ENCODE measurements at places on chromosomes 11 and 22. TPM values are rescaled to one million over a fixed set of nuclear protein-coding genes. Genes with fewer than 3 reads are reported as not detected.

GRCh38 chr22:44031158-44031952 is 7.3 kb downstream of the PARVB start:
- H3K27ac ChIP-seq = no peak overlapping the region
- H3K36me3 ChIP-seq = no peaks in the 10 kb centered on the region
- DNase-seq = no peak
- H3K27me3 ChIP-seq = no peaks in the 10 kb centered on the region
- no peaks in the 10 kb centered on the region for H3K4me1 ChIP-seq

DNA sequence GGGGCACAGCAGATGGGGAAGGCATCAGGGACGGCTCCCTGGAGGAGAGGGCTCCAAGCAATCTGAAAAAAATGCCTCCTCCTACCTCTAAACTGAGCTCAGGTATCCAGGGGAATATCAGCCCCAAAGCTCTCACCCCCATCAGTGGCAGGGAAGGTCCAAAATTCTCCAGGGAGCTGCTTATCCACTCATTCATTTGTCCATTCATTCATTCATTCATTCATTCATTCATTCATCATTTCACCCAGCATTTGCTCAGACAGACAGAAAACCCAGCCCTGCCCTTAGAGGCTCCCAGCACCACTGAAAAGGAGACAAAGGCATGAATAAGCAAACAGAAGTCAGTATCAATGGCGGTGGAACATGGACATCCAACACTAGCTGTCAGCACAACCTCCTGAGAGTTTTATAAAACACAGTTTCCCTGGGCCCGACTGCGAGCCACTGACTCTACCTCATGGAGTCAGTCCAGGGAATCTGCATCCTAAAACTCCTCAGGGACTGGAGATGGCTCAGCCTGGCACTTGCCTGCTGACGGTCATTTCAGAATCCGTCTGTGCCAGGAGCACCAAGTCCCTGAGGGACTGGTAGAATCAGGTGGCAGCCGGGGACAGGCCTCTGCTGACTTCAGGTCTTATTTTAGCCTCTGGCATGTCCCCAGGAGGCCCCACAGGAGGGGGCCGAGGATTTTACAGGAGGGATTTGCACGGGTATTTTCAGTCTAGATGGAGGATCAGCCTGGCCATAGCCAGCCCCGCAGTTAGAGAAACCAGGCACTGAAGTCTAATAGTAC is 164.6 kb downstream of the MN1 start:
- no peaks in the 10 kb centered on the region for H3K36me3 ChIP-seq
- no peak overlapping the region for H3K4me3 ChIP-seq
- no peak overlapping the region for H3K27ac ChIP-seq
- peaks cover 15% of the 10 kb centered on the region for H3K27me3 ChIP-seq
- no peak for DNase-seq
- no peaks in the 10 kb centered on the region for H3K4me1 ChIP-seq

GRCh38 chr22:39503630-39504029 is 1.5 kb downstream of the MIEF1 start:
- peaks cover 33% of the 10 kb centered on the region for H3K4me1 ChIP-seq
- no peak overlapping the region for H3K27ac ChIP-seq
- peak overlapping the region; percentile 89 for H3K4me3 ChIP-seq
- no peaks in the 10 kb centered on the region for H3K36me3 ChIP-seq
- DNase-seq = no peak
- H3K27me3 ChIP-seq = no peaks in the 10 kb centered on the region

DNA sequence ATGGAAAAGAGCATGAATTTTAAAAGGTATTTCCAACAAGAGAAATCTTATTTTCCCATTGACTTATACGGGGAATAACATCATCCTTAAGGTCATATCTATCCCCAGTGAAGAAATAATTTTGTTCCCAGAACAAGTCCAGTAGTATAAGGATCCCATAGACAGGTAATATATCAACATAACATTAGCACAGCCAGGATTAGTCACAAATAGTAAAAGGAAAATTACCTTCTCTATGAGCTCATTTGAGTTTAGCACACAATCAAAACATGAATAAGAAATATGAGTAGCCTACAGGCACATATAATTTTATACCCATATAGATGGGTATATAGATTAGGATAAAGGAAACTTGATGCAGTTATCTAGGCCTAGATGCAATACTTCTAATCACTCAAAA is 2.8 kb upstream of the OR52K1 start:
- no peak overlapping the region for H3K4me3 ChIP-seq
- no peak for DNase-seq

- H3K27ac ChIP-seq = no peak overlapping the region
- H3K4me1 ChIP-seq = peaks cover 21% of the 10 kb centered on the region
- H3K27me3 ChIP-seq = no peaks in the 10 kb centered on the region
- H3K4me3 ChIP-seq = no peak overlapping the region
Observed at GRCh38 chr11:88173956-88174355, 1.3 kb downstream of the RAB38 start.

- H3K4me3 ChIP-seq = no peak overlapping the region
- DNase-seq = no peak
- H3K4me1 ChIP-seq = peaks cover 5% of the 10 kb centered on the region
- H3K27ac ChIP-seq = peak overlapping the region; percentile 27
Observed at GRCh38 chr22:28620244-28620922, 59.3 kb downstream of the TTC28 start.

GRCh38 chr22:47600281-47600680 is 837.8 kb downstream of the TBC1D22A start:
- DNase-seq = no peak
- no peaks in the 10 kb centered on the region for H3K27me3 ChIP-seq
- H3K36me3 ChIP-seq = no peaks in the 10 kb centered on the region

- H3K27ac ChIP-seq = no peak overlapping the region
- H3K4me3 ChIP-seq = no peak overlapping the region
- no peaks in the 10 kb centered on the region for H3K4me1 ChIP-seq
- DNase-seq = no peak
- H3K27me3 ChIP-seq = peaks cover 17% of the 10 kb centered on the region
Observed at GRCh38 chr22:36745301-36745995, 30.5 kb downstream of the IFT27 start.

DNA sequence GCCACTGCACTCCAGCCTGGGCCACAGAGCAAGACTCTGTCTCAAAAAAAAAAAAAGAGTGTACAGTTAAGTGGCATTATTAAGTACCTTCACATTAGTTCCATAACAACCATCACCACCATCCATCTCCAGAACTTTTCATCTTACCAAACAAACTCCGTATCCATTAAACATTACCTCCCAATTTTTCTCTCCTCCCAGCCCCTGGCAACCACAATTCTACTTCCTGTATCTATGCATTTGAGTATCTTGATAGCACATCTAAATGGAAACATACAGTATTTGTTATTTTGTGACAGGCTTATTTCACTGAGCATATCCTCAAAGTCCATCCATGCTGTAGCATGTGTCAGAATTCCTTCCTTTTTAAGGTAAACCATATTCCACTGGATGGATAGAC is 46.8 kb downstream of the DGCR2 start:
- H3K27ac ChIP-seq = no peak overlapping the region
- no peaks in the 10 kb centered on the region for H3K36me3 ChIP-seq
- H3K4me3 ChIP-seq = no peak overlapping the region
- H3K4me1 ChIP-seq = no peaks in the 10 kb centered on the region
- no peaks in the 10 kb centered on the region for H3K27me3 ChIP-seq
- DNase-seq = no peak

GRCh38 chr11:132122735-132123134 is 752.3 kb downstream of the NTM start:
- no peaks in the 10 kb centered on the region for H3K36me3 ChIP-seq
- H3K4me3 ChIP-seq = no peak overlapping the region
- H3K4me1 ChIP-seq = peaks cover 12% of the 10 kb centered on the region
- H3K27ac ChIP-seq = no peak overlapping the region
- DNase-seq = no peak
- H3K27me3 ChIP-seq = no peaks in the 10 kb centered on the region

DNA sequence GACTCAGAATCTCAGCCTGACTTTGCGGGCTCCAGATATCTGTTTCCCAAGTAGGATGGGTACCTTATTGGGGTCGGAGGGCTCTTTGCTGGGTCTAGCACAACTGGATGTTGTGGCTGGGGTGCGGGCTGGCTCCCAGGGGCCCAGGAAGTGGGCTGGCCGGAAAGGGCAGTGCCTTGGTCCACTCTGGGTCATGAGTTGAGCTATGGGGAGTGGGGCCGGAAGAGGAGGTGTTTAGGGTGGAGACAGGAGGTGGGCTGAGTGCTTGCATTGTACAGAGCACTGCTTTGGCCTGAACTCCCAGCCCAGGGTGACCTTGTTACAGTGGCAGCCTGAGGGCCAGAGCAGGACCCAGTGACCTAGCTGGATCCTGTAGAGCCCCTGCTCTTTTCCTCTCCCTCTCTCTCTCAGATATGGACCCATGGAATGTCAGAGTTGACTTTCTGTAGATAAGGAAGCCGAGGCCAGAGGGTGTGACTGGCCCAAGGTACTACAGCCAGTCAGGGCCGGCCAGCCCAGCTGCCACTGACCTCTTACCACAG is 13.2 kb downstream of the PHLDB1 start:
- H3K27ac ChIP-seq = peak overlapping the region; percentile 84
- H3K4me1 ChIP-seq = peaks cover 45% of the 10 kb centered on the region
- H3K4me3 ChIP-seq = no peak overlapping the region
- no peak for DNase-seq
- no peaks in the 10 kb centered on the region for H3K27me3 ChIP-seq

Gene OR56A3
- total RNA-seq = not detected

Gene EXPH5
- total RNA-seq = 26.4 TPM

Gene SLC22A9
- total RNA-seq = not detected

Gene RASL10A
- not detected for total RNA-seq

All from transverse colon (tissue), 4 donors.